NCI-H2081 treated with DMSO at 0.1 percent for 48 hours (cell line): ENCODE measurements at places on chromosomes 3 and 15.

- no peak for DNase-seq
Observed at GRCh38 chr15:63509056-63509954, 4.9 kb downstream of the USP3 start.

DNA sequence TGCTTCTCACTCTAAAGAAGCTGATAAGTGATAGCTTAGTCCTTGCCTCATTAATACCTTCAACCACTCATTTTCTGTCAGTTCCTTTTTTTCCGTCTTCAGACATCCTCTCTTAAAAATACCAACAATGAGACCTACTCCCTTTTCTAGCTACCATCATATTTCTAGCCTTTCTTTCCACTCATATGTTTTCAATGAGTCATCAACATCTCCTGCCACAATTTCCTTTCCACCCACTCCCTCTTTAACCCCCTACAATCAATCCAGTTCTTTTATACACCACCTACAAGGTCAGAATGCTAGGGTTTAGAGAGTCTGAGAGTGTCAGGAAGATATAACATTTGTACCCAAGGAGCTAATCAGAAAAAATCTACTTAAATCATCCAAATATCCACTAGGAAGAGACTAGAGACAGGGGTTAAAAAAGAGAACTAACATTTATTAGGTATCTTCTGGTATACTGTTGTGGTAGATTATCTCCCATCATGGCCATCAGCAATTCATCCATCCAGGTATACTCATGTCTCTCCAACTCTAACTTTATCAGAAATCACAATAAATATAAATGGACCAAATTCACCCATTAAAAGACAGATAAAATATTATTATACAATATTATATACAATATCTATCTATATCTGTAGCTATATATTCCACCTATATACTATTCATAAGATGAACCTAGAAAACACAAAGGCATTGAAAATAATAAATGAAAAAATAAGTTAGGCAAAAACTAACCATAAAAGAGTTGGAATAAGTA lies 42.5 kb downstream of the MYLK start:
- DNase-seq = no peak

GRCh38 chr3:135908225-135908624 lies 57.3 kb upstream of the PPP2R3A start:
- DNase-seq = no peak

- no peak for DNase-seq
Observed at GRCh38 chr15:83209333-83209732, 1.7 kb upstream of the HDGFL3 start.

GRCh38 chr15:81758818-81759284 lies 287.0 kb downstream of the MEX3B start:
- no peak for DNase-seq

- no peak for DNase-seq
Observed at GRCh38 chr15:25882466-25882865, 19.3 kb upstream of the ATP10A start.

GRCh38 chr3:182617500-182617899 lies 175.8 kb upstream of the ATP11B start:
- no peak for DNase-seq

DNA sequence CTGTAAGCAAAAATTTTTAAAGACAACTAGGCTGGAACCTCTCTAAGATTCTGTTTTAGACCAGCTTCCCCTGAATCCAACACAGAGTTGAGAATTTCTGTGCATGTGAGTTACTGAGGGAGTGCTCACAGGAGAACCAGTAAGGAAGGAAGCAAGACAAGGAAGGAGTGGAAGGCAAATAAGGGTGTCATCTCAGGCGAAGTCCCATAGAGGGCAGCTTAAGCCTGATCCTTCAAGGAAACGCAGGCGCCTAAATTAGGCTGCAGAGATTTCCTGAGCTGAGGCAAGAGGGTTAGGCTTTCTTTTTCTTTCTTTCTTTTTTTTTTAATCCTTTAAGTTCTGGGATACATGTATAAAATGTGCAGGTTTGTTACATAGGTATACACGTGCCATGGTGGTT lies 36.2 kb upstream of the COL6A6 start:
- DNase-seq = no peak

GRCh38 chr3:197003461-197004385 lies 25.9 kb downstream of the MELTF start:
- no peak for DNase-seq

DNA sequence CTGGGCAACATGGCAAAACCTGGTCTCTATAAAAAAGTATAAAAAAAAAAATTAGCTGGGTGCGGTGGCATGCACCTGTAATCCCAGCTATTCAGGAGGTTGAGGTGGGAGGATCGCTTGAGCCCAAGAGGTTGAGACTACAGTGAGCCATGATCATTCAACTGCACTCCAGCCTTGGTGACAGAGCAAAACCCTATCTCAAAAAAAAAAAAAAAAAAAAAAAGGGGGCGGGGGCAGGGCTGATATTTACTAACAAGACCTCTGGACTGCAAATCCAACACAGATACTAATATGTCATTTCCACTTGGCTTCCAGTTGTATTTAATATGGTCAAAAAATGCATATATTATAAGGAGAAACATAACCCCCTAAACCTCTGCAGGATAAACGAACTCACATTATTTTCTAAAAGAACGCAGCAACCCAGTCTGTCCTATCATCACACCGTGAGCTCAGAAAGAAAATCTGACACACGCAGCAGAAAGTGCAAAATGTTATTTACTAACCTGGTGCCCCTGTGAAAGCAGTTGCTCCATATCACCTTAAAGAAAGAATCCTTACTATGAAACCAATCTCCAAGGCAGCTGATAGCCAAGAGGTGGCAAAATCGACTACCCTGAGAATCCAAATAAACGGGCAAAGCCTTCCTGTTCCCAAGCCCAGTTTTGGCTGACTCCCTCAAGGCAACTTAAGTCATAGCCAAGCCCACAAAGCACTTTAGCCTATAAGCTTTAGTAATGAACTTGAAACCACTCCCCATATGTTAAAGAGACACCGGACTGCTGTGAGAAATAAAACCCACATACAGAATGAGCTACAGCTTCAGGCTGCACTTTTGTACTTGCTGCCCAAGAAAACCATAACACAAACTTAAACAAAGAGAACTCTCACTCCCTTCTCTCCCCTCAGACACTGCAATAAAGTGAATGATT lies 39.3 kb downstream of the PLD1 start:
- DNase-seq = no peak

DNA sequence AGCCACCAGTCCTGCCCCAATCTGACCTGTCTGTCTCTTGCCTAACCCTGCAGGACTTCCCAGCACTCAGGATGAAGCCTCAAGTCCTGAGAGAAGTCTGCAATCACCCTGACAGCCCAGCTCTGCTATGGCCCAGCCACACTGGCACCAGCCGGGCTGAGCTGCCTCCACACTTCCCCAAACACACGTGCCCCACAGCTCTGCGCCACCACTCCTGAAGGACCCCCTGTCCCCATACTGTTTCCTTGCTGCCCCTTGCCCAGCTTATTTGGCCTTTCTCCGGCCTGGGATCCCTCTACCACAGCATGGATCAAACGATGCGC lies 76.6 kb downstream of the TBC1D2B start:
- DNase-seq = no peak

DNA sequence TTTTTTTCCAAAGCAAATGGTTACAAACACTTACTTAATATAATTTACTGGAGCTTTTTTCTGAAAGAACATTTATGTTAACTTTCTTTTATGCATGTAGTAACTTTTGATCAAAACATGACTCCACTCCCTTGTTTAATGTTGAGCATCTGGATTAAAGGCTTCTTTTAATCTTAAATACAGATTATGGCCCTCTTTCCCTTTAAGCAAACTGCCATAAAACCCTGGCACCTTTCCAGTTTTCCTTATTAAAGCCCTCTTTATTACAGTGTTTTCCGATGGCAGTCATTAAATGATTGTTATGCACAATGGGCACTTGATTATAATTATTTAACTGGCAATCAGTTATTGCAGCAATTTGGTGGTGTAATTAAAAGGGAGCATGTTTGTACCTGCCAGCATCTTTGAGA lies 167.0 kb downstream of the VGLL4 start:
- DNase-seq = no peak

GRCh38 chr3:79818015-79818414 lies 50.2 kb upstream of the ROBO1 start:
- DNase-seq = no peak

DNA sequence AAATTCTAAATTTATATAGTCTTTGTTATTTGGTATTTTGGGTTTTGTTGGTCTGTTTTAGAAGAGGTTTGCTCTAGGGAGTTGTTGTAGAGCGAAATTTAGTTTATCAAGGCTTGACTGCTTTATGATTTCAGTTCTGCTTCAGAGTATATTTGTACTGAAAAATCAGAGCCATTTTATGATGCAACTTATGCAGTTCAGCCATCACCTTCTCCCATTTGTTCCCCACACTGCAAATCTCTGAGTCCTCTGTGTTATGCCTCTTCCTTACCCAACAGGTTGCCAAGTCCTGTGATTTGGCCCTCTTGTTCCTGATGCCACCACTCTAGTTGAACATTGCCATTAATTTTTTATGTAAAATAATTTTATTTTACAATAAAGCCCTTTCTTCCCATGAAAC lies 140.4 kb downstream of the ZNF609 start:
- no peak for DNase-seq

- no peak for DNase-seq
Observed at GRCh38 chr15:42508263-42508690, 12.8 kb downstream of the SNAP23 start.

- no peak for DNase-seq
Observed at GRCh38 chr3:189941679-189942078, 179.0 kb downstream of the P3H2 start.

DNA sequence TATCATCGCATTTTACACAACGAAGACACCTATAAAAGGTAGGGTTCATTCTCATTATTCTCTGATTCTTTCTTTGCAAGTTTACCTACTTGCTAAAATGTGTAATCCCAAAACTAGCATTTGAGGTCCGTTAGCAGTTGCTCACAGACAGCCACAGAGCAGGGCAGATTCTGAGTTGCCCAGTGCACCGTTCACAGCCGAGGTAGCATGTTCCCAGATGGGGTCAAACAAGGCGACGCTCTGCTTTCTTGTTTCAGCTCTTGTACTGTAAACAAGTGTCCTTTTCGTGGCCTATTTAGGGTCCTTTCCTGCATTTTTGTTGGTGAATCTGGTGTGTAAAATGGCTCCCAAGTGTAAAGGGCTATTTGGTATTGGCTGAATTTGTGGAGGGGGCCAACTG lies 3.1 kb downstream of the PPP1R2 start:
- no peak for DNase-seq

DNA sequence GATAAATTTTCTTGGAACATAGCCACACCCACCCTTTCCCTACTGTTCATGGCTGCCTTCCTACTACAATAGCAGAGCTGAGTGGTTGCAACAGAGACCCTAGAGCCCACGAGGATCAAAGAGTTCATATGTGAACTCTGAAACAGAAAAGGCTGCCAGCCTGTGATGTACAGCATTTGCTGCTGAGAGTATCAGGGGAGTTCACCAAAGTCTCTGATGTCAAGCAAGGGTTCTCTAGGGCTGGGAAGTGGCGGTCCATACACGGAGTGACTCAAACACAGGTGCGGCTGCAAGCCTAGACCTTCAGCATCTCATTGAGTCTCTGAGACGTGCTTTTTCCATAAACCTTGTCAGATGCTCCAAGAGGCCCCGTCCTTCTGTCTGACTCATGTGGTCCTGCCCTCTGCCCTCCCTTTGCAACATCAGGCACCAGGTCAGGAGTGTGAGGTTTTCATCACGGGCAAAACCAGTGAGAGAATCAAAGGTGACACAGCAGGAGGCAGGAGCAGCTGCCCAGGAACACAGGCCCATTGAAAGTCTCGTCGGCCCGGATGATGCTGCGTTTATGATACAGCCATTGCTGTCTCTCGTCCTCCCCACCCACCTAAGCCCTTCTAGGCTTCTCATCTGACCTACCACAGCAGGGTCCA lies 42.9 kb downstream of the PCSK6 start:
- DNase-seq = no peak

DNA sequence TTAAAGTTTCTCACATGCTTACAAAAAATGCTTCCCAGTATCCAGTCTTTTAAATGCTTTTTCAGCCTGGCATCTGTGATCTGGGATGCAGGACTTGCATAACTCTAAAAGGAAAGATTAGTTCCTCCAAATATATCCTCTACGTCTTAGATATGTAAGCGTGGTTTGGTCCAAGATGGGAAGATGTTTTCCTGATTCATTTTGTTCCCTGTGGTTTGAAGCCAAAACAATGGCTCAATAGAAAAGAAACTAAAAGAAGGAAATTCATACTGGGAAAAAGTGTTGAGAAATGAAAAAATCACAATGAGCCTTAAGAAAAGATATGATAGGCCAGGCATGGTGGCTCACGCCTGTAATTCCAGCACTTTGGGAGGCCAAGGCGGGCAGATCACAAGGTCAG lies 1002.8 kb downstream of the NAALADL2 start:
- DNase-seq = no peak

GRCh38 chr3:55716611-55717225 lies 229.6 kb upstream of the WNT5A start:
- no peak for DNase-seq

GRCh38 chr3:48402281-48402732 lies 27.6 kb downstream of the PLXNB1 start:
- DNase-seq = no peak

- DNase-seq = no peak
Observed at GRCh38 chr15:98861188-98861587, 146.4 kb downstream of the PGPEP1L start.

DNA sequence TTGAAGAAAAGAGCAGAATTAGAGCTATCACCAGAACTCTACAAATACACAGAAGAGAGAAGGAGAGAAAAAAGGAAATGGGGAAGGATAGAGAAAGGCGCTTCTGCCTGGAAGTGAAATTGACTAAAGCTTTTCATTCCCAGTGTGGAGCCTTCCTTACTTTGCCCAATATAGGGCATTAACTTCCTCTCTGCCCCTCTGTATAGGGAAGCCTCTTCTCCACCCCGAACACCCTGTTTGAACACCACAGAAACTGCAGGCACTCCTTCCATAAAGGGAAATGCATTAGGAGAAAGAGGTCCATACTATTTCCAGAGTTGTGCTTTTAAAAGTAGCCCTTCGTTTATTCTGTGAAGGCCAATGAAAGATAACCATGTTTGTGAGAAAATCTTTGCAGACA lies 248.5 kb downstream of the RAP2B start:
- no peak for DNase-seq

- DNase-seq = no peak
Observed at GRCh38 chr15:37083610-37084009, 16.7 kb downstream of the MEIS2 start.

GRCh38 chr3:129892857-129893580 lies 492 bp downstream of the TMCC1 start:
- DNase-seq = no peak

GRCh38 chr15:74545086-74545485 lies 4.1 kb downstream of the ARID3B start:
- no peak for DNase-seq
